Esophagus squamous epithelium (tissue), 5 donors: ENCODE measurements at places on chromosomes 2 and 18.

GRCh38 chr2:10240911-10241610, 61.6 kb upstream of the HPCAL1 start:
- no peak for DNase-seq

DNA sequence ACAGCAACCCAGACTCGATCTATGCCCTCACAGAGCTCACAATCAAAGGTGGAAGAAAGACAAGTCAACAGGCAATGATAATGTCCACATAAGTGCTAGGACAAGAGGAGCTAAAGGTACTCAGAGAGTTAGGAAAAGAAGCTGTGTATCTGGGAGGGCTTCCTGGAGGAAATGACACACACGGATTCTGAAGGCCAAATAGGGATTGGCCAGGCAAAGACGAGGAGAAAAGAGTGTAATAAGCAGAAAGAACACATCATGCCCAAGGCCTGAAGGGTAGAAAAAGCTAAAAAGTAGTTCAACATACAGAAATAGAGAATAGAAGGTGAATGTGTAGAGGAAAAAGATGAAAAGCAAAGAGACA, 36.1 kb downstream of the VIT start:
- no peak for DNase-seq

DNA sequence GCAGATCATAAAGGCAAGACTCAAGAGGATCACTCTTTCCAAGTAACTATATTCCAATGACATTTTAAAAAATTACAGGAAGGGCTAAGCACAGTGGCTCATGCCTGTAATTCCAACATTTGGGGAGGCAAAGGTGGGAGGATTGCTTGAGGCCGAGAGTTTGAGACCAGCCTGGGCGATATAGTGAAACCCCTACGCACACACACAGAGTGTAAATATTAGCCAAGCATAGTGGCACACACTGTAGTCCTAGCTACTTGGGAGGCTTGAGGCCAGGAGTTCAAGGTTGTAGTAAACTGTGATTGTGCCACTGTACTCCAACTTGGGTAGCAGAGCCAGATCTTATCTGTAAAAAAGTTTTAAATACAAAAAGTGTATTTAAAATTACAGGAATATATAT, 450.2 kb upstream of the NRP2 start:
- DNase-seq = no peak

GRCh38 chr2:148861367-148861766, 13.7 kb upstream of the KIF5C start:
- DNase-seq = no peak

GRCh38 chr2:180061085-180061484, 54.0 kb upstream of the CWC22 start:
- no peak for DNase-seq

DNA sequence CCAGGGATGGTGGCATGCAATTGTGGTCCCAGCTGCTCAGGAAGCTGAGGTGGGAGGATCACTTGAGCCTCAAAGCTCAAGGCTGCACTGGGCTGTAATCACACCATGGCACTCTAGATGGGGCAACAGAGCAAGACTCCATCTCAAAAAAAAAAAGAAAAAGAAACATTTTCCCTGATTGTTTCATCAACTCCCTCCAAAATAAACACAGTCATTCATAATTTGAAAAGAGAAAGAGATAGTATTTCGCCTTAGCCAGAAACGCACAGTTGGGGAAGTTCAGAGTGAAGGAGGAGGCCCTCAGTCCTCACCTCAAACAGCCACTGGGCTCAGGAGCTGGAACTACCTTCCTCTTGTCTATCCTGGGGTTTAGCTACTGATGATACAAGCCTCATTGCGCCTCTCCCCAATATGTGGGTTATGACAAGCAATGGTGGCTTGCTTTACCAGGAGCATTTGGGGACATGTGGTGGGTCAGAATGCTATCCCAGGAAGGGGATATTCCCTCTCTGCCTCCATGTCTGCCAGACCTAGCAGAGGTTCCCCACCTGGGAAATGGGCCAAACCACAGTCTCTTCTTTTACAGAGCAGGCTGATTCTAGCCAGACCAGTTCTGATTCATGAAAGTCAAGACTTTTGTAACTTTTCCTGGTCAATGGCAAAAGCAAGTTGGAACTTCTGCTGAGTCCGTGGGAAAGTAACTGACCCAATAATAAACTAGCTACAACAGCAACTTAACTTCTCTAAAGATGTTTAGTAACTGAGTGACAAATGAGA, 22.2 kb upstream of the TMEM87B start:
- no peak for DNase-seq

GRCh38 chr2:151757861-151758260, 23.6 kb upstream of the NEB start:
- no peak for DNase-seq

DNA sequence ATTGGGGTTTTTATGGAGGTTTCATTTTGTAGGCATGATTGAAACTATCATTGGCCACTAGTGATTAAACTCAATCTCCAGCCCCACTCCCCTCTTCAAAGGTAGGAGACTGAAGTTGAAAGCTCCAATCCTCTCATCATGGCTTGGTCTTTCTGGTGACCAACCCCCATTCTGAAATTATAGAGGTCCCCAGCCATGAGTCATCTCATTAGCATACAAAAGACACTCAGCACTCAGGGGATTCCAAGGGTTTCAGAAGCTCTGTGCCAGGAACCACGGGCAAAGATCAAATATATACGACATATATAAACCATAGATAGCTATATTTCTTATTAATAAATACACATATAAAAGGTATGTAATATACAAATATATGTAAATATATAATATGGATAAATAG, 256.0 kb upstream of the POU3F3 start:
- DNase-seq = no peak

DNA sequence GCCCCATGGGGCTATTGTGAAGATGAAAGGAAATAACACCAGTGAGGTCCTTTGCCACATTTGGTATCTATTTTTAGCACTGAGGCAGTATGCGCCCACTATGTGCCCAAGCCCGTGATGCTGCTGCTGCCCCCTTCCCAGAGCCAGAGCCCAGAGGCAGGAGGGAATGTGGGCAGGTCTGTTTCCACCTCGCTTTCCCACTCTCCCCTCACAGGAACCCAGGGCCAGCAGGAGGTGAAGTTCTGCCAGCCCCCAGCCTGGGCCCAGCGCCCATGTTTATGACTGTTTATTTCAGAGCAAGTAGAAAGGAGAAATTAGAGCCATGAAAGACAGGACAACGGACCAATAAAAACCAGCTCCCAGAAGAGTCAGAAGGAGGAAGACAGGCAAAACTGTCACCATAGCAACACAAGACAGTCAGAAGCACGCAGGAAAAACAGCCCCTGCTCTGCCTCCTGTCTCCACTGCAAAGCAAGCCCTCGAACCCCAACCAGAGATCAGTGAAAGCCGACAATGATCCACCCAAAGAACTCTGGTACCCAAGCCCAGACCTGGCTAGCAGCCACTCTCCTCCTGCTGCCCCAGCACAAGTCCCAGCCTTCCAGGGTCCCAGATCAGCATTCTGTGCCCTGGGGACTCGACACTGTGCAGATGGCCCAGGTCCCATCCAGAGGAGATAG, 1.4 kb downstream of the CYRIA start:
- no peak for DNase-seq

- DNase-seq = no peak
Observed at GRCh38 chr2:62264186-62264585, 68.3 kb downstream of the B3GNT2 start.

DNA sequence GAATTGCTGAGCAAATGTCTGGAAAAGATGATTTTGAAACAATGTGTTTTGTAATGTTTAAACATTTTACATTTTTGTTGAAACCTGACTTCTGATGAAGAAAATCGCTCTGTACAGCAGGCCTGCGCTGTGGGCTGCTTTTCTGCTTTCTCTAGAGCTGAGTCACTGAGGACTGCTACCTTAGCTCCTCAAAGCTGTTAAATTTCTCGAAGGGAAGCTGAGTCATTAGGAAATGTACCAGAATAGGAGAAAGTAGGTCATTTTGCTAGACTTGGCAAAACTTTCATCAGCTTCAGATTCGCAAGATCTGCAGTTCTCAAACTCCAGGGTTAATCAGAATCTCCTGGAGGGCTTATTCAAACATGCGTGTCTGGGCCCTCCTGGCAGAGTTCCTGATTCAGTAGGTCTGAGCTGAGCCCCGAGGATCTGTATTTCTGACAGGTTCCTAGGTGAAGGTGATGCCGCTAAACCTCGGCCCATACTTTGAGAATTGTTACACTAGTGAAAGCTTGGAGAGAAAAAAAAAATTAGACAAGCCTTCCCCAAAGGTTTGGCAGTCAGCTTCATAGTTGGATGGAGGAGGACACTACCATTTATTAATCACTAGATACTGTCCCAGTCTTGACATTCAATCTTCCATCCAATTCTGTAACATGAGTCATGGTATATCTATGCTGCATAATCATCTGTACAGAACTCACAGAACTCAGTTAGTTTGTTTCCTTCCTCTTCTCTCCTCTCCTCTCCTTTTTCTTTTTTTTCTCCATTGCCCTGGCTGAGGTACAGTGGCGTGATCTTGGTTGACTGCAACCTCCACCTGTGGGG, 297.6 kb downstream of the PARD3B start:
- DNase-seq = no peak

- no peak for DNase-seq
Observed at GRCh38 chr2:18993756-18994338, 364.6 kb downstream of the OSR1 start.

DNA sequence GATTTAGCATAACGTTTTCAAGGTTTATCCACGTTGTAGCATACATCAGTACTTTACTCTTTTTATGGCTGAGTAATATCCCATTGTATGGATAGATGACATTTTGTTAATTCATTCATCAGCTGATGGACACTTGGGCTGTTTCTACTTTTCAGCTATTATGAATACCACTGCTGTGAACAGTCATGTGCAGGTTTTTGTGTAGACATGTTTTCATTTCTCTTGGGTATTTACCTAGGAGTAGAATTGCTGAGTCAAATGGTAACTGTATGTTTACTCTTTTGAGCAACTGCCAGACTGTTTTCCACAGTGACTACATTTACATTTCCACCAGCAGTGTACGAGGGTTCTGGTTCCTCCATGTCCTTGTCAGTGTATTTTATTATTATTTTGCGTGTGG, 33.9 kb downstream of the COX7A2L start:
- DNase-seq = no peak

DNA sequence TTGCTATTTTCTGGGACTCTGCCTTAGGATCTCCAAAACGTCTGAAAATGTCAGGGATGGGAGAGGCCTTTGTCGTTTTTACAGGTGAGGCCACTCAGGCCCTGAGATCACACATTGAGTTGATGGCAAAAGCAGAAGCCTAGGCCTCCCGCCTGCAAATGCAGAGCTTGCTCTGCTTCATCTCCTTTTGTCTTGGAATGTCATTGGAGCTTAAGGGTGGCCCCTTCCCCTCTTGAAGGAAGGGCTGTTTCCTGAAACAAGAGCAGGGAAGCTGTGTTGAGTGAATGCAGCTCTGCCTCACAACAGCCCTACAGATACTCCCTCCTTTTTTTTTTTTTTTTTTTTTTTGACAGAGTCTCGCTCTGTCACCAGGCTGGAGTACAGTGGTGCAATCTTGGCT, 123.5 kb downstream of the GLI2 start:
- DNase-seq = no peak

GRCh38 chr2:155866477-155866876, 466.0 kb downstream of the NR4A2 start:
- DNase-seq = no peak

DNA sequence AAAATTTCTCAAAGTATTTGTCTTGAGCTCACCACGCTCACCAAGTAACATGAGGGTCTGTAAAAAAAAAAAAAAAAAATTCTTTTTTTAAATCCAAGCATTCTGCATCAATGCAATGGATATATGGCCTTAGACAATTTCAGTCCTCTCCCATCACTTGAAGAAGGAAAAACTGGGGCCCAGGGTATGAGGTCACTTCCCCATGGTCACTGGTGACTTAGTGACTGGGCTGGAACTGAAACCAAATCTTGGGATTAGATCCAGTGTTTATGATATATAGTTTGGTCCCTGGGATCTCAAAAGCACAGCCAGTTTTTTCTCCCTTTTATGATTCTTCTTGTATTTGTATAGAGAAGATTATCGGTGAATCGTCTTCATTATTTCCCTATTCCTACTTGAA, 477.9 kb upstream of the TNP1 start:
- DNase-seq = no peak

- no peak for DNase-seq
Observed at GRCh38 chr18:9285604-9286003, 49.0 kb upstream of the TWSG1 start.

GRCh38 chr18:49225160-49225559, 235.3 kb downstream of the DYM start:
- no peak for DNase-seq

- DNase-seq = no peak
Observed at GRCh38 chr18:49094979-49095632, 144.3 kb upstream of the SMAD7 start.

GRCh38 chr2:43745457-43745856, 28.4 kb upstream of the DYNC2LI1 start:
- no peak for DNase-seq

- no peak for DNase-seq
Observed at GRCh38 chr2:58098254-58099095, 51.9 kb downstream of the VRK2 start.

DNA sequence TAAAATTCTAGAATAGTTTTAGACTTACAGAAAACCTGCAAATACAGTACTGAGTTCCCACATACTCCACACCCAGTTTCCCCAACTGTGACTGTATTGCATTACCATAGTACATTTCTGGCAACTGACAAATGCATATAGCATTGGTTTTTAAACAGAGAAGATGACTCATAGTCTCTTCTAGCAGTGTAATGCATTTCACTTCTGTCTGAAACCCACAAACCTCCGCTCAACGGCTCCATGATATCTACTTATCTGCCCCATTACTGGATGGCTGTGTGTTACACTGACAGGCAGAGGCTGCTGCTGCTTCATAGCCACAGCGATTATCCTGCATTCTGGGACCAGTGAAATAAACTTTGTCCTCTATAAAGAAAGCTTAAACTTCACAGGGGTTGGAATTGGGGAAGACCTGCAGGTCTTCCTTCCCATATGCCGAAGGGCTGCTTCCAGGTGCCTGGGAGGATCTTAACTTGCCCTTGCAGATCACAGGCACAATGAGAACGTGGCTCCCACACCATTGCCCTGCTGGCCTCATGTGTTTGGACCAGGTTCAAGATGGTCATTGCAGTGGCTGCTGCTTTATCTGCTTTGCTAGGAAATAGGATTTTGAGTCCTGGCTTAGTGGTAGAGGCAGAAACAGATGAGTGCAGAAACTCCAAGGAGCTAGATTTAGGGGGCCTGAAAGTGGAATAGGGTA, 742.6 kb upstream of the HS6ST1 start:
- DNase-seq = no peak

- no peak for DNase-seq
Observed at GRCh38 chr2:236345081-236345714, 81.0 kb upstream of the ASB18 start.

GRCh38 chr2:74694281-74694680, 40.2 kb downstream of the SEMA4F start:
- no peak for DNase-seq

GRCh38 chr2:154704991-154705390, 6.5 kb downstream of the KCNJ3 start:
- no peak for DNase-seq

DNA sequence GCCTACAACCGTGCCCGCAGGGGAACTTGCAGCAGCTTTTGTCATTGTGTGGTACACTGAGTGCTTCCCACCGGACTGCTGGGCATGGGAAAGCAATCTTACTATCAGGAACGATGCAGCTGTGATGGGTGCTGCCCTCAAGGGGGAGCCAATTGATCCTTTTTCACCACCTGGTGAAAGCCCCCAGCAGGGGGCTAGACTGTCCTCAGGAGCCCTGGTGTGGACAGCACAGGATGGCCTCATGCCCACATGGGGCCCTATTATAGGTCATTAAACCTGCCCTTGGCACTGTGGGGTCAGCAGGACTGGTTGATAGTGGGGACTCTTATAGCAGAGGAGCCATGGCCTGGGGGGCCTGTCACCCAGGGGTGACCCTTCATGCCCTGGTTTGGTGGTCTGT, 172.2 kb downstream of the GLI2 start:
- DNase-seq = no peak
